ENCODE measurements at places on chromosomes 4 and X.

DNA sequence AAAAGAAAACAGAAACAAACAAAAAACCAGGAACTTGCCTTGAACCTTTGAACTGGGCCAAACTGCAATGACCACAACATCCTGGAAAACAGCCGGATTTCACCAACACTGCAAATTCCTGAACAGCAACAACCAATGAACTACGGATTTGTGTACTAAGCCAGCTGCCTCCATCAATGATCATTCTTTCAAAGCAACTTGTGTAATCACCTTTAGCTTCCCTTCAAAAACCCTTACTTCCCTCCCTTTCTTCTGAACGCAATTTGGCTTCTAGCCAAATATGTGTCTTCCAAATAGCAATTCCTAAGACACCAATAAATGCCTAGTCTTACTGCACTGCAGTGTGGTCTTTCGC, 98.5 kb upstream of the FAM47C start:
- no peak for DNase-seq

DNA sequence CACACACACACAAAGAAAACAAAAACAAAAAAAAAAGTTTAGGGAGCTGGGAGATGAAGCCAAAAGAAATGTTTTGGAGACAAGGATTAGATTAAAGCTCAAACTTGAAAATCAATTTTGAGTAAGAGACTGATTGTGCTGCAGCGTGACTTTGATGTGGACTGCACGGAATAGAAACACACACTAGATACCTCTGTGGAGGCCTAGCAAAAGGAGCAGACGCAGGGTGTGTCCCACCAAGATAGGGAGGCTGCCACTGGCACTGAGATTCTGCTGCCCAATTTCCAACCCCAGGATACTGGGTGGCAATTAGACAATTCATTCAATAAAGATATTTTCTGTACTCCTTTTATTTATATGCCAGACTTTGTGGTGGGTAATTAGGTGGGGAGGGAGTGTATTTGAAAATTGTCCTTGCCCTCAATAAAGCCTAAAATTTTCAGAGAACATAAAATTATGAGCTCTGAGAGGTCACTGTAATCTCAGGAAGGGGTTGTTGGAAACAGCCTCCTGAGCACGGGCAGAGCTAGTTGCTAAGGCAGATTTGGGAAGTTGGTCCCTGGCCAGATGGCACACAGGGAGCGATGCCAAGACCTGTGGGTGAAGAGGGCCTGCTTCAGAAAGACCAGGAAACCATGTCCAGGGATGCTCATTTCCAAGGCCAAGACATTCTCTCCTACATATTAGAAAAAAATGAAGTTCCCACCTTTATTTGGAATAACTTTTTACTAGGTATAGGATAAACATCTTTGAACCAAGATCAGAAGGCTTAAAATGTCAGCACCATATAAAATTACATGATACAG, 1.9 kb upstream of the PPP3CA start:
- no peak for DNase-seq

- no peak for DNase-seq
These were observed 68.6 kb upstream of the QRFPR start for GRCh38 chr4:121449416-121449815.

DNA sequence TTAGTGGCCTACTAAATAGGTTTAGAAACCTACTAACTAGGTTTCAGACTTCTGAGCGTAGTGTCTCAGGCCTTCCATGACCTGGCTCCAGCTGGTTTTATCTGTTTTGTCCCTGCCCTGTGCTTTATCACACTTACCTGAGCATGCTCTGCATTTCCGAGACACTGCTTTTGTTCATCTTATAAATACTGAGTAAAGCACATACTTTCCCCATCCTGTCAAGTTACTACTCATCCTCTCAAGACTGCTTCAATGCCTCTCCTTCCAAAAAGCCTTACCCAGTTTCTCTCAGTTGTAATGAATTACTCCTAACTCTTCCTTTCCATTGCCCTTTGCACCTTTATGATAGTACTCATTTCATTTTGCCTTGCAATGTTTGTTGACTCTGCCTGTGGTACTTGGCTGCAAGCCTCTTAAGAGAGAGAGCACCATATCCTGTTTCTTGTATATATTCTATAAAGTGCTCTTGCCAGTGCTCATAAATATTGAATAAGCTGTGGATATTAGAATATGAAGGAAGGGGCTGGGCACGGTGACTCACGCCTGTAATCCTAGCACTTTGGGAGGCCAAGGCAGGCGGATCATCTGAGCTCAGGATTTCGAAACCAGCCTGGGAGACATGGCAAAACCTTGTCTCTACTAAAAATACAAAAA, 34.4 kb downstream of the SLAIN2 start:
- DNase-seq: no peak

- no peak for DNase-seq
These were observed 392.5 kb downstream of the BCOR start for GRCh38 chrX:39705290-39705689.

DNA sequence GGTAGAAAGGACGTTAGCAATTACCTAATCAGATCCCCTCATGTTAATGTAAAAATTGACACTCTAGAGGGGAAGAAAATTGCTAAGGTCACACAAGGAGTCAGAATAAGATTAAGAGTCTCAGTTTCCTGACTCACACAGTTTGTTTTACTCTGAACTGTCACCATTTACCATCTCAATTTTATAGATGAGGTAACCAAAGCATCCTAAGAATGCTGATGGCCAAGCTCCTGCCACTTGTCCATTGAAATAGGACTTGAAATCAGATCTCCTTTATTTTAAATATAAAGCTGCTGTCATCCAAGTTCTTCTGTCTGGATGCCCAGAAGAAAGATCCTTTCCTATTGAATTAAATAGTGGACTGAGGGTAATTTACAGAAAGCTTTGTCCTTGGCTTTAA, 114.8 kb upstream of the VAMP7 start:
- no peak for DNase-seq

GRCh38 chrX:148991502-148991901, 491.1 kb downstream of the AFF2 start:
- DNase-seq: no peak

- no peak for DNase-seq
These were observed 150.9 kb downstream of the ENPP6 start for GRCh38 chr4:184066584-184067300.

- no peak for DNase-seq
These were observed 407.3 kb downstream of the PCDH18 start for GRCh38 chr4:137125011-137125410.

GRCh38 chr4:165331359-165331758, 3.9 kb downstream of the MSMO1 start:
- DNase-seq: no peak

DNA sequence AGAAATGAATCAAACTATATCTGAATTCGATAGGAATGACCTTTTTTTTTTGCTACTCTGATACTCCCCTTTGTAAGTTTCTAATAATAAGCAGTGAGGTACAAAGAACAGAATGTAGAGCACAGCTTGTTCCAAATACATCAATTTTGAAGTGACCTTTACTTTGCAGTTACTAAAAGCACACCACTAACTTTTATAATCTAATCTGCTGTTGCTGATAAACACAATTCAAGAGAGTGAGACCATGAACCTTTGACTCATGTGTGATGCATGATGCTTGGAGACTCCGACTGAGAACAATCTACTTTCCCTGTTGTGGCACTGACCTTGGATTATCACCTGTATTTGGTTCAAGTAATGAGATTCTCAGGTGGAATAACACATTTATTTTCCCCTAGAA, 91.6 kb upstream of the GNPDA2 start:
- no peak for DNase-seq

DNA sequence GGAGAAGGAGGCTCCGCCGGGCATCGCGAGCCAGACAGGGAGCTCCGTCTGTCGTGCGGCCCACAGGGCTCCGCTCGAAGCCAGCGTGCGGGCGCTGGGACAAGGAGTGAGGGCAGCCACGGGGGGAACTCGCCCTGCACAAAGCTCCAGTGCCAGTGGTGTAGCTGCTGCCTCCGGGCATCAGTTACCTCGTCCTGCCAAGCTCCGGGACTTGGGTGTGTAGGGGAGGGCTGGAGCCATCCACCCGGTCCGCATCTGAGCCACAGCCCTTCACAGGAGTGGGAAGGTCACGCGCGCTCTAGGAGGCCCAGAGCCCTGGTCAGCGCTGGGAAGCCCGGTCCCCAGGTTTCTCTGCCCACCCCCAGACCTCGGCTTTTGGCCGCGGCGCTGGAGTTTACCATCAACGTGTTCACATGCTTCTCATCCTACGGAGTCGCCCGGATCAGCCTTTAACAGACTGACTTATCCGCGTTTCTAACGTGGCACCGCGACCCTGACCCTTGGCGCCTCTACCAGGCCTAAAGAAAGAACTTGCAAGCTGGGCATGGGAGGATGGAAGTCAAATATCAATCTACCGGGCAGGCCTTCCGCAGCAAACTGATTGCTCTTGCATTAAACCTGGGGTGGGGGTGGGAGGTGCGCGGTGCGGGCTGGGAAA, 8.4 kb upstream of the PRDM8 start:
- no peak for DNase-seq

DNA sequence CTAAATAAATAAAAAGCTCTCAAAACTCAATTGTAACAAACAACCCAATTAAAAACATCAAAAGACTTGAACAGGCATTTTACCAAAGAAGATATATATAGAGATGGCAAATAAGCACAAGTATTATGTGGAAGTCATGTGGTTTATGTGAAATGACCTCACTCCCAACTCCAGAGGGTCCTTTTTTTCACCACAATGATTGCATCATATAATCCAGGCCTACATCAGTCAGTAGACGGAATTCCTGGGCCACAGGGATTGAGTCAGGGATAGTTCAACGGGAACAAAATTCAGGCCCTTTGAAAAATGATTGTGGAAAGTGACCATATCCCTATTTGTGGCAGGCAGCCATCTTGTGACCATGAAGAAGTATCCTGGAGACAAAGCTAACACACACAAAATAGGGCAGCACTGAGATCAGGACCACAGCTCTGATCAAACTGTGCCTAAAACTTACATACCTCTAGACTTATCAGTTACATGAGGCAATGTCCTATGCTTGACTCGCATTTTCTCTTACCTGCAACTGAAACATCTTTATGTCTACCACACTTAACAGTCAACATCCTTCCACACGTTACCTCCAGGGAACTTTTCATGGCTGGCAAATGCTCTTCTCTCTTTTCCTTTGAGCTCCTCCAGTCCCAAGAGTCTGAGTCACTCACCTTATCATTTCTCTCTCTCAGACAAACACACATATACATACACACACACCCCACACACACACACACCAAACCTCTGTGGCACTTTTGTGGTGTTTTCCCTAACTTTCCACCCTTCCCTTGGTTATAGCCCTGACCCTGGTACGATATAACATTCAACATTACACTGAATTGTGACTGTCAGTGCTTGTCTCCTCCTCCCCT, 113.5 kb downstream of the PHF8 start:
- DNase-seq: no peak

- DNase-seq: no peak
These were observed 937.8 kb downstream of the PCDH7 start for GRCh38 chr4:31657859-31658570.

DNA sequence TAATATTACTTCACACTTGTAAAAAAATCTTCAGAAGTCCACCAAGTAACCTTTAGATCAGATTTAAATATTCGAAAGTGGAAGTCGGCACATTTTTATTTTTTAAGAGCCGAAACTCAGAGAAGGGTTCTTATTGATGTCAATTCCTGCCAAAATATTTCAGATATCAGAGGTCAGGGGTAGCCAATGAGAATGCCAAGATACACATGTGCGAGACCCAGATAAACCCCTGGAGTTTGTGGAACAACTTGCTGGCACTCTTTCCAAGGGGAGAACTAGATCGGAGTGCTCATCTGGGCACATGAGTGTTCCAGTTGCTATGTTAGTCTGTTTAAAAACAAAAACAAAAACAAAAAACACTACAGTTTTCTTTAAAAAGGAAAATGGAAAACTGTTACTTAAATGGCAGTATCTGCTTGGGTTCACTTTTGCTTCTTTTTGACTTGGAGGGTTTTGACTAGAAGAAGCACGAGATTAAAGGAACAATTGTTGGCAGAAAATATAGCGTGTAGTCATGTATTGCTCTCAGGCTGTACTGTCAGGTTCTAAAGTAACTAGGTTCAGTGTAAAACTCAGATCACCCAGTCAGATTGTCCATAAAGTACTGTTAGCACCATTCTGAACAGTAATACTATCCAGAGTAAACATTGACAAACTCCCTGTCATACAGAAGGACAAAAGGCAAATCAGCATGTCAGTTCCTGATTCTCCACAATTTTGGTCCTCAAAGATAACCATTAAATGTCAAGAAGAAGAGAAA, 188.0 kb upstream of the PACRGL start:
- DNase-seq: no peak

- no peak for DNase-seq
These were observed 157.1 kb upstream of the LNX1 start for GRCh38 chr4:53748328-53748772.

GRCh38 chr4:146368209-146368608, 153.5 kb downstream of the SLC10A7 start:
- no peak for DNase-seq

- DNase-seq: no peak
These were observed 58.7 kb upstream of the KDR start for GRCh38 chr4:55183926-55184599.

- no peak for DNase-seq
These were observed 837 bp downstream of the CITED1 start for GRCh38 chrX:72304877-72305276.

GRCh38 chr4:96677499-96677898, 837.6 kb downstream of the PDHA2 start:
- DNase-seq: no peak

DNA sequence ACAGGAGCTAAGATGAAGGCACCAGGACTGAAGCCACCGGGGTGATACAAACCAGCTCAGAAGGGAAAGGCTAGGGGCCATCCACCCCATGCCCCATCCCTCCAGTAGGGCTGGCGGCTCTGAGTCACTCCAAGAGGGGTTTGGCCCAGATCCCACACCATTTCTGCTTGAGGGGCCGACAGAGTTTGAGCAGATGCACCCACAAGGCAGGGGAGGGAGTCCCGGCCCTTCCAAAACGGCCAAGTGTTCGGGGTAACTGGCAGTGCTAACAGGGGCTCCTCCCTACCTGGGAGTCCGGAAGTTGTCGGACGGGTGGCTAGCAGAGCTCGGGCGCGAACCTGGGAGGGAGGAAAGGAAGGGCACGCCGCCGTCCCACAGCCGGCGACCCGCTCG, 412 bp downstream of the SLC10A3 start:
- no peak for DNase-seq

GRCh38 chr4:2301806-2302205, 39.9 kb upstream of the MXD4 start:
- DNase-seq: no peak

DNA sequence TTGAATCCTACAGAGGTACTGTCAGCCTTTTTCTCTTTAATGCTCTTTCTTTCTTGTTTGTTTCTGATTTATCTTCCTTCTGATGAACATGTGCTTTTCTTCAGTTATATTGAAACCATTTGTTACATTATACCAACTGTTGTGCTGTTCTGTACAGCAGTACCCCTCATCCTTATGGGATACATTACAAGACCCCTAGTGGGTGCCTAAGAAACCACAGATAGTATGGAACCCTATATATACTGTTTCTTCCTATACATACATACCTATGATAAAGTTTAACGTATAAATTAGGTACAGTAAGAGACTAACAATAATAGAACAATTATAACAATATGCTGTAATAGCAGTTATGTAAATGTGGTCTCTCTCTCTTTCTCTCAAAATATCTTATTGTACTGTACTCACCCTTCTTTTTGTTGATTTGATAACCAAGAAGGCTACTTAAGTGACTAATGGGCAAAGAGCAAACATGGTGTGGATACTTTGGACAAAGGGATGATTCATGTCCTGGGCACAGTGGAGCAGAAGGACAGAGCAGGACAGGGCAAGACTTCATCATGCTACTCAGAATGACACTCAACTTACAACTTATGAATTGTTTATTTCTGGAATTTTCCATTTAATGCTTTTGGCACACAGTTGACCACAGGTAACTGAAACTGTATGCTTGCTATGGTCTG, 10.7 kb upstream of the YIPF7 start:
- no peak for DNase-seq
